LNCaP clone FGC (cell line): ENCODE measurements at places on chromosomes 12 and 14.

GRCh38 chr12:109881752-109882151 is 1.4 kb upstream of the GLTP start:
- no peak for DNase-seq

DNA sequence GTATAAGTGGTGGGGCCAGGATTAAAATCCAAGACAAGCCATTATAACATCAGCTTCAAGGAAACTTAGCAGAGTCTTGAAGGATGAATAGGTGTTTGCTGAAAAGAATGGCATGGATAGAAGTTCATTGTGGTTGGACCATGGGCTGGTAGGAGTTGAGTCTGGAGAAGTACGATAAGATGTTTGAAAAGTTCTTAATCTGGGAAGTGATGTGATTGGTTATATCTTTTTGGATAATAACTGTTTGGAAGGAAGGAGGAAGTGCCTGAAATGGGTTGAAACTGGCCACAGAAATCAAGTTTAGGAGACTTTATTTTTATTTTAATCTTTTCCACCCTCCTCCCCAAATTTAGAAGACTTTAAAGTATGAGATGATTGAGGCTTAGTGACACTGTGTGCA is 4.9 kb downstream of the DENR start:
- DNase-seq: no peak

GRCh38 chr14:104145826-104146601 is 7.6 kb downstream of the KIF26A start:
- no peak for DNase-seq

DNA sequence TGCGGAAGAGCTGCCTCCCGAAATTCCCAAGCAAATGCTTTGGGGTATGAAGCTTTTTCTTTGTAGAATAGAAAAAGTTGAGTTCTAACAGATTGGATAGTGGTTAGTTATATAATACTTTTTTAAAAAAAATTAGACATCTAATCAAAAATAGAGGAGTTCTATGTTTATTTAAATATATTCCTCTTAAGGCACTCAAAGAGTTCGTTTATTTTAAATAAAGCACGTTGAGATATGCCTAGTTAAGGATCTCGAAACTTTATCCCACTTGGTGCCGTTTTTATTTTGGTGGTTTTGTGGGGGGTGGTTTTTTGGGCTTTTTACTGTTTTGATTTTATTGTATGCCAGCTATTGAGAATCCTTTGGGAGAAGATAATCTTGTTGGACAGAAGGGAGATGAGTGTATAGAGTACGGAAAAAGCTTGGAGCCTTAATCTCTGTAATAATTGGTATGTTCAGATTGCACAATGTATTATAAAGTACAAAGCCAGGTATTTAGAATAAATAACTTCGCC is 10.7 kb upstream of the SNAPC1 start:
- no peak for DNase-seq

- DNase-seq: no peak
Observed at GRCh38 chr12:7175493-7175892, 14.0 kb upstream of the PEX5 start.

- no peak for DNase-seq
Observed at GRCh38 chr12:66190519-66191370, 1.7 kb downstream of the IRAK3 start.

GRCh38 chr12:108571609-108572165 is 9.3 kb downstream of the ISCU start:
- DNase-seq: no peak

- DNase-seq: no peak
Observed at GRCh38 chr12:128951448-128951847, 98.2 kb downstream of the GLT1D1 start.

GRCh38 chr12:108173160-108173559 is 44.1 kb downstream of the WSCD2 start:
- DNase-seq: no peak

- no peak for DNase-seq
Observed at GRCh38 chr12:11976005-11976404, 94.7 kb upstream of the BCL2L14 start.

- DNase-seq: no peak
Observed at GRCh38 chr12:126905752-126906151, 1361.2 kb upstream of the TMEM132C start.

DNA sequence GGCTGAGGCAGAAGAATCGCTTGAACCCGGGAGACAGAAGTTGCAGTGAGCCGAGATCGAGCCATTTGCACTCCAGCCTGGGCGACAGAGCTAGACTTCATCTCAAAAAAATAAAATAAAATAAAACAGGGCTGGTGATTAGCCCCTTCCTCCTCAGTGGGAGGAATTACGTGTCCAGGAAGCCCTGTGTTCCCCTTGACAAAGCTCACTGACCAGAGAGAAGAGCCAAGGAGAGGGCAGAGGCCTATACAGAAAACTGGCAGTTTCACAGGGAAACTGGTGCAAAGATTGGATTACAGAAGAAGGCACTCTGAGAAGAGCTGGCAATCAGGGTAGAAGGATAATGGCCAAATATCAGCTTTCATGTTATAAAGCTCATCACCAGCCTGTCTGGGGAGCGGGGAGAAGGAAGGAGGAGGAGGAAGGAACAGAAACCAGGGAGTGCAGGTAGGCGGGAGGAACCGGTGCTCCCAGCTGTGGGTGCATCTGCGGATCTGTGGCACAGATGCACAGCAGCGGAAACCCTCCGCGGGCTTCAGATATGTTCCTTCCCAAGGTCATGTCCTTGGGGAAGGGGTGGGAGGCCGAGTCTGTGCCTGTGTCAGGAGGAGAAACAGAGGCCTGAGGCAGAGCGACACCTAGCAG is 6.7 kb downstream of the RAB15 start:
- no peak for DNase-seq
